ENCODE measurements at places on chromosomes 11 and 22.

DNA sequence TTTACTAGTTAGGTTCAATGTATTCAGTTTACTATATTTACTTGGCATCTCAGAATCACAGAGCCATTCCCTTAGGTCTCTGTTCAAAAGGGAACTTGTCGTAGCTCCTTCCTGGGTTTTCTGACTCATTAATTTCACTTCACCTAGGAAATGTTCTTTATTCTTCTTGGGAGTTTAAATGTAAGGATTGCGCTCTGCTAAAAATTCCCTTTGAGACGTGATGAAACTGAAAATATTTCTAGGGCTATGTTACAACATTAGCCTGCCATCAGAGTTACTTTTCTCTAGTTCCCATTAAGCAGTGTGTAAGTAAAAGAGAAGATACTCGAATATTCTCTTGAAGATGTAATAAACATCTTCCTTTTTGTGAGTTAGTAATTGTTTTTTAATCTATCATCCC, 209.5 kb downstream of the CASP12 start:
- DNase-seq, result no peak

GRCh38 chr11:2212411-2213251, 41.0 kb upstream of the TH start:
- no peak for DNase-seq

- no peak for DNase-seq
Observed at GRCh38 chr11:112785149-112785548, 176.1 kb upstream of the NCAM1 start.

DNA sequence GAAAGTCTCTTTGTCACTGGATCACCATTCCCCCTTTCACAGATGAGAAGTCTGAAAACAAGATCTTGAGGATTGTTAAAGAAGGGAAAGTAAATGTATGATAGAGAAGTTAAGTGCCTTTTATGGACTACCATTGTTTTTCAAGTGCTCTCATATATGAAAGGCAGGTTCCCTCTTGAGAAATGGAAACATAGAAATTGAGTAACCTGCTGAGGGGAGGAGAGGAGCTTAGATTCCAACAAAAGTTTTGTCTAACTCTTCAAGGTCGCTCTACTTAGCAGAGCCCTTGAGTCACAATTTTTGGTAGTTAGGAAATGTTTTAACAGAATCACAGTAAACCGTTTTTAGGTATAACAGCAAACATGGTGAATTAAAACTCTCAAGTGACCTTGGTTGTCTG, 80.1 kb downstream of the SVIP start:
- no peak for DNase-seq

DNA sequence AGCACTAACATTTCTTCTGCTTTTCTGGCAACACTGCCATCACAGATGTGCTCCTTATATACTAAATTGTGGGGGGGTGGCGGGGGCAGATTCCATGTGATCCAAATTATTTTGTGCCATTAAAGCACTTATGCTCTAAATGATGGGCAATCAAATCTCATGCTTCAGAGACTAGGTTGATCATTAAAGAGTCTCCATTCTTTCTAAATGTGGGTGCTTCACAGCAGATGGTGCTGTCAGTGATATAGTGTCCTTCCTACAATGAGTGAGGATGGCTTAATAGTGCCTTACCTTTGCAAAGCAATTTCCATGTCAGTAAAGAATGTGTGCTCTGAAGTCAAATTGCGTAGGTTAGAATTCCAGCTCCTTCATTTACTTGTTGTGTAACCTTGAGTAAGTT, 589.8 kb downstream of the ETS1 start:
- no peak for DNase-seq

DNA sequence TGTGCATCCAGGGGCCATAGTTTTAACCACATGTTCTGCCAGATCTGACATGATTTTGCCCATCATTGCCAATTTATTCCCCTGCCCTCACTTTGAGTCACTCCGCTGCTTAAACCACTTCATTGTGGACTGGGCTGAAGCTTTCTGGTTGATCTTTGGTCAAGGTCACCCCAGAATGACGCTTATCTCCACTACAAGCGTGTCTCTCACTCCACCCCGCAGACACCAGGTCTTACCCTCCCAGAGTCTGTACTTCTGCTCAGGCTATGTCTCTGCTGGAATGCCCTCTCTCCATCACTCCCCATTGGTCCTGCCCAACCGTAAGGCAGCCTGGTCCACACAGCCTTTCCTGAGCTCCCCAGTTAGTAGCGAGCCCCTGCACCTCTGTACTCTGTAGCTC, 170.5 kb upstream of the SYT13 start:
- DNase-seq, result no peak

- no peak for DNase-seq
Observed at GRCh38 chr22:42425337-42425988, 6.7 kb downstream of the NFAM1 start.

GRCh38 chr11:33701302-33702230, 940 bp upstream of the C11orf91 start:
- no peak for DNase-seq

- DNase-seq, result no peak
Observed at GRCh38 chr11:107719557-107720302, 7.9 kb upstream of the SLN start.

DNA sequence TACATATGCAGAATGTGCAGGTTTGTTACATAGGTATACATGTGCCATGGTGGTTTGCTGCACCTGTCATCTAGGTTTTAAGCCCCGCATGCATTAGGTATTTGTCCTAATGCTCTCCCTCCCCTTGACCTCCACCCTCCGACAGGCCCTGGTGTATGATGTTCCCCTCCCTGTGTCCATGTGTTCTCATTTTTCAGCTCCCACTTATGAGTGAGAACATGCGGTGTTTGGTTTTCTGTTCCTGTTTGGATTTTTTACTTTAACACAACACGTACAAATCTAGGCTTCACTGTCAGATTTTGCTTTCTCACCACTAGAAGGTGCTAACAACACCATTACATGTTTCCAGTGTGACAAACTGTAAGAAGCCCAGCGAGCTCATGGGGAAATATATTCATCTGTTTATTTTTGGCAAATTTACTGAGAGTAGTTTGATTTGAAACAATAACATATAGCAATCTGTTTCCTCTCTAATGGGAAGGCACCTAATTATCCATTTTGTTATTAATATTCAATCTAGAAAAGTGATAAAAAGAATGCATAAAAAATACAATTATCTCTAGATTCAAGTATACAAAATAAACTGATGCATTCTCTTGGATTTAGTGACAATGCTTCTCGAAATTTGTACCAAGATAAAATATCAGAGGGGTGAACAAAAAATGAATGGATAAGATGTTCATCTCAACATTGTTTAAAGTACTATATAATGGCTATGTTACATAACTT, 23.2 kb upstream of the BIRC3 start:
- DNase-seq, result no peak

- no peak for DNase-seq
Observed at GRCh38 chr11:118175031-118175992, 1.1 kb downstream of the SCN2B start.

- DNase-seq, result no peak
Observed at GRCh38 chr11:776561-777287, 563 bp downstream of the GATD1 start.

GRCh38 chr11:86151174-86152005, 82.5 kb upstream of the PICALM start:
- no peak for DNase-seq

GRCh38 chr11:2102132-2102882, 36.9 kb downstream of the IGF2 start:
- no peak for DNase-seq

DNA sequence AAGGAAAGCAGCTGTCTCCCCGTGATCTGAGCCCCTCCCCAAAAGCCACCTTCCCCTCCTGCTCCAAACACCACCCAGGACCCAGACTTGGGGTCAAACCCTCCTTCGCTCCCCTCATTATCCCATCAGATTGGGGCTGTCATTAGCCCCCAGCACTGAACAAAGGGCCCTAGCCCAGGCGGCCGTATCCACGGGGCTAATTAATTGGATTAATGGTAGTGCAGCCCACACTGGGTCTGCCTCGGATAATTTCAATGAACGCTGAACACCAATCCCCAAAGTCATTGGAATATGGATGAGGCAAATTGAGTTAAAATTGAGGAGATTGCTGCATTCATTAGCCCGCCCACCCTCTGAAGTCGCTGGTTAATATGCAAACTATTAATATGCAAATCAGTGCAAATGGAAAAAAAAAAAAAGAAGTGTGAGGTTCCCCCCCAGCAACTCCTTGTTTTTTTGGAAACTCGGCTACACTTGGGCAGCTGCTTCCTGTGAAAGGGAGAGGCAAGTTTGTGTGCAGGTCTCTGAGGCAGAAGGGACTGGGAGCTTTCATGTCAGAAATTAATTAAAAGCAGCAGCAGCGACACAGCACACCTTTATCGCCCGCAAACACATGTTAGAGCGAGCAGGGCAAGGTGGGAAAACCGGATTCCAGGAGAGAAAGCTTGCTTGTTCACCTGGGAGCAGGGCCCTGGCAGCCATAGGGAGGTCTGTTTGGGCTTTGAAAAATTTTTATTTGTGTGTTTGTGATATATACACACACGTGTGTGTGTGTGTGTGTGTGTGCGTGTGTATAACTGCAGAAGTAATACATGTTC, 517.8 kb downstream of the MIAT start:
- no peak for DNase-seq

Data from stimulated activated naive B cell treated with anti-CD40 and anti-IgM and Interleukin-4, amounts not matched to agents 10 μg/mL and 1 μg/mL and 100 μg/mL, for 72 hours (primary cell).